ENCODE measurements at places on chromosomes 4 and X.
A peak's percentile ranks its signal among the peaks of the same experiment; 100 is the strongest.

DNA sequence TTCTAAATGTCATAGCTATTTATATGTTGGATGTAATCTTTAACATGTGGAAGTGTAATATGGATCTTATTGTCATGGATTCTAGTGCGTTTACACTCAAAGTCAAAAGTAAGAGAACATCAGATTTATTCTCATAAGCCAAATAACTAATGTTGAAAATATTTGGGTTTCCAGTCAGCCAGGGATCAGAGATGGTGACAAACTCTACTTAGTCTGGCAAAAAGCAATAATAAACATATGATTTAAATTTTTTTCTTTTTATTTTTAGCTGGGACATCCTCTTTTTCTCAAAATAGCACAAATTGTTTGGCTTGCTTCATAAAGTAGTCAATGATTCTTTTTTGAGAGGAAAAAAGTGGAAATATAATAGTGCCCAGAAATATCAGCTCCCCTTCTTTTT, 392.3 kb downstream of the ARHGAP24 start:
- peak; percentile 42 for DNase-seq

DNA sequence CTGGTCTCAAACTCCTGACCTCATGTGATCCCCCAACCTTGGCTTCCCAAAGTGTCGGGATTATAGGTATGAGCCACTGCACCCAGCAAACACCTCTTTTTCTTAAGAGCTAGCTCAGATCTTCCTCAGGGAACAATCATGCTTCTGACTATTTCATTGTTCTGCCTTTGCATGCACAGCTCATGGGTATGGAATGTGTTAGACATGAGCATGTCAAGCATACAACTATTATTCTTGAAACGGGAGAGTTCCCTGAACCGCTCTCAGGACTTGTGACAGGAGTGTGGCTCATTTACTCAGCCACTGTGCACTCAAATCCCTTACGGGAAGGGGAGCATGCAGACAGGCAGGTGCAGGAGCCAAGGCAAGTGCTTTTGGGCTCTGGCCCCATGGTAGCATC, 231.7 kb upstream of the TAPT1 start:
- peak; percentile 6 for DNase-seq

DNA sequence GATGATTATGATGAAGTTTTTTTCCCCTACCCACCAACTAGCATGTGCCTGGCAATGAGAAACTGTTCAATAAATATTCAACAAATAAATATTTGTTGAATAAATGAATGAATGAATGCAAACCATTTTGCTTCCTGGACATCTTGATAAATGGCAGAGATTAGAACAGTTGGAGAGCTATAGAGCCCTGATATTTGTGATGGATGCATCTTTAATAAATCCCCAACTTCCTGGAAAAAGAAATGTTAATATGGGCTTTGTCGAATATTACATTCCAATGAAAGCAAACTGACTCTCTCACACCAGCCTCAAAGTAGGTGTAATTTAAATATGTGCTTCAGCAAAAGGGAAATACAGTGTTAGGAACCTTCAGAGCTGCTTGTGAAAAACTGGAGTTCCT, 419.7 kb downstream of the MID1IP1 start:
- DNase-seq = no peak

GRCh38 chr4:5526080-5526846, 182.1 kb downstream of the EVC2 start:
- DNase-seq = no peak

DNA sequence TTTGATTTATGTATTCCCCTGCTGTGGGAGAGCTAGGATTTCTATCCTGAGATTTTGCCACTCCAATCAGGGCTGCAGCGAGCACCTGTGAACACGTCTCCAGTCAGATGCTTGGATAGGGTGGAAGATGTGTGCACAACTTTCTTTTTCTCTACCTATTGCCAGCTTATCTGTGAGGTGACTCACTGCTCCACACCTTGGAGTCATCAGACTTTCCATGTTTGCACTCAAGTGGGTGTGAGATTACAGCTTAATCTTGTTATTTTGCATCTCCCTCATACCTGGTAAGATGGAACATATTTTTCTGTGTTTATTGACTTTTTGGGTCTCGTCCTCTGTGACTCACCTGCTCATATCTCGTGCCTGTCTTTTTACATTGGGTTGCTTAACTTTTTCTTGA, 32.2 kb downstream of the PSAPL1 start:
- no peak for DNase-seq

DNA sequence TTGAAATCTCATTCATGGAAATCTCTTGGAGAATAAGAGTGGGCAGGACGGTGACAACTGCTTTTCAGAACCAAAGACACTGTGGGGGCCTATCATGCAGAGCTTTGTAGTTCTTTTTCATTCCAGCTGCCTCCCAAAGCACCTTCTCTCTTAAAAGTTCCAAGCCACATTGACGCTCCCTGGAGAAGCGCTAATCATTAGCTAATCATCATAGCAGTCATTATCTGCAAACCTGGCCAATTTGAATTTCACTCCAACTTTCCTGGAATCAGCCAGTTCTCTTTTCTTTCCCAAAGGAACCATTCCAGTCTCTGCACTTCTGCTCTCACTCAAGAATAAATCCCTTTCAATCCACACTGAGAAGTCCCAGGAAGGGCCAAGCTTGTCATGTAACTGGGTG, 1144.1 kb upstream of the IGFBP7 start:
- no peak for DNase-seq

GRCh38 chr4:101264993-101265815, 82.1 kb downstream of the PPP3CA start:
- DNase-seq = no peak

- no peak for DNase-seq
These were observed 91.3 kb downstream of the FBXL5 start for GRCh38 chr4:15563871-15564270.

DNA sequence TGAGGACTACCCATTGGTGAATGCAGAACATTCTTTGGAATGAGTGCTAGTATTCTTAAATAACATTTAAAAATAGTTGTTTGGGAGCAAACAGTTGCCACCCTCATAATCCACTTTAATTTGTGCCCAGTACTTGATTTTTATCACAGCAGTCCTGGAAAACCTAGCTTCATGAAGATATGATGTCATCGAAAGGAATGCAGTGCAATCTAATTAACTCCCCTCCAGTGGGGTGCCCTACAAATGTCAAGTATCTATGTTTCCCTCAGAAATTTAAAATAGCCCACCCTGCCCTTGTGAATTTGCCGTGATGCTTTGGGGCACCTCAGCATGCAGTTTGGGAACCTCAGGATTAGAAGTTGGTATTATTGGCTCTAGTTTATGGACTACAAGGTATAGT, 5.4 kb downstream of the RAB9A start:
- no peak for DNase-seq

- DNase-seq = no peak
These were observed 70.0 kb downstream of the DCHS2 start for GRCh38 chr4:154421618-154422017.

DNA sequence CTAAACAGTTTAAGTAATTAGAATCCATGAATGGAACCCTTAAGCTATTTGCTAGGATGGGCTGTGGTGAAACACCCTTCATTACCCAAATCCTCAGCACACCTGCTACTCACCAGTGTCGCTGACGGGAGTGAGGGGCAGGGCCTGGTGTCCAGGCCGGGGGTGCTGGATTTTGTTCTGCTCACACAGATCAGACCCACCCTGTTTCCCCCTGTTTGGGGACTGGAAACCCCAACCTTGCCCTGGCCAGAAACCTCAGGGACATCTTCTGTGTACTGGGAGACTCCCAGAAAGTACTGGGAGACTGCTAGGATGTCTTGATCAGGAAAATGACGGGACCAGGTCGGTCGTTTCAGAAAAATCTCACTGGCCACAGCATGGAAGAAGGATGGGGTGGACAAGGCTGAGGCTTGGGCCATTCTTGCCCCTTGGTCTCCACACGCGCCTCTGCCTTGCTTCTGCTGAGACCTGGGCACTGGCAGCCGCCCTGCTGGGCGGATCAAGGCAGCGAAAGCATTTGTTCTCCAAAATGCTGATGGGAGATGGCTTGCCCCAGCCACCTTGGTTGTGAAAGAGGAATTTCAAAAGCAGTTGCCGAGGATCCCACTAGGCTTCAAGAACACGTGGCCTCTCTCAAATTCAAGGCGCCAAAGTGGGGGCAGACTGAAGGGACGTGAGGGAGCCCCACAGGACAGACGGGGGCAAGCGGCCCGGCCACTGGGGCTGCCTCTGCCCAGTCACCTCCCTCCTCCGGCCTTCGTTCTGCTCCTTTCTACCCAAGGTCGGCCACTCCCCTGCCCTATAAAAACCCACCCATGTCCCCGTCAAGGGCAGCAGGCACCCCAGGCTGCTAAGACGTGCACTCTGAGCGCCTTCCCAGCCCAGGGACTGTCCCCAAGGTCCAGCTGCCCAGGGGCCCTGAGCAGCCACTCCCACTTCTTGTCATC, 23.5 kb upstream of the PDE6B start:
- DNase-seq = no peak

DNA sequence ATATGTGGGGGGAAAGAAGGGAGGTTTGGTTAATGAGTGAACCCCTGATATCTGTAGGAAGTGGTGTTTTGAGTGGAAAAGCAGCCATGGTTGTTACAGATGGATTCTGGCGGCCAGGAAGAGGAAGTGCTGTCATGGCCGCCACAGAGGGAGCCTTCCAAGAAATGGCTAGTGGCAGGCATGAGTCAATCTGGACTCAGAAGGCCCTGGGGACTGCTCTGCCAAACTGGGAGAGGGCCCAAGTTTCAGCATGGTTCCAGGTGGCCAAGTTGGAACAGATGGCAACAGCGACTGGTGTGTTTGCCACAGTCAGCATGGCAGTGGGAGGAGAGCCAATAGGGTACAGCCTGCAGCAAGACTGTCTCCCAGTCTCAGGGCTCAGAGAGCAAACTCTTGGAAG, 32.5 kb downstream of the ETDB start:
- peak; percentile 18 for DNase-seq

DNA sequence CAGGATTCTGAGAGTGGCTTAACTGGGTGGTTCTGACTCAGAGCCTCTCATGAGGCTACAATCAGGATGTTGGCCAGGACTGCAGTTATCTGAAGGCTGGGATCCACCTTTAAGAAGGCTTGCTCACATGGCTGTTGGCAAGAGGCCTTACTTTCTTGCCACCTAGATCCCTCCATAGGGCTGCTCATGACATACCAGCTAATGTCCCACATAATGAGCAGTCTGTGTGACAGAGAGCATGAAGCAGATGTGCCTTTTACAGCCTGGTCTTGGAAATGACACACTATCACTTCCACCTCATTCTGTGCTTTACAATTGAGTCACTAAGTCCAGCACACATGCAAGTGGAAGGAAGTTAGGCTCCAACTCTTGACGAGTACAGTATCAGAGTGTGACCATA, 4.3 kb upstream of the RBM3 start:
- DNase-seq = peak; percentile 65

GRCh38 chr4:10288830-10289537, 168.2 kb downstream of the ZNF518B start:
- DNase-seq = no peak

- peak; percentile 14 for DNase-seq
These were observed 1428.0 kb downstream of the PCDH7 start for GRCh38 chr4:32148111-32148666.

- peak; percentile 70 for DNase-seq
These were observed 4.7 kb downstream of the HAND2 start for GRCh38 chr4:173525118-173526011.

DNA sequence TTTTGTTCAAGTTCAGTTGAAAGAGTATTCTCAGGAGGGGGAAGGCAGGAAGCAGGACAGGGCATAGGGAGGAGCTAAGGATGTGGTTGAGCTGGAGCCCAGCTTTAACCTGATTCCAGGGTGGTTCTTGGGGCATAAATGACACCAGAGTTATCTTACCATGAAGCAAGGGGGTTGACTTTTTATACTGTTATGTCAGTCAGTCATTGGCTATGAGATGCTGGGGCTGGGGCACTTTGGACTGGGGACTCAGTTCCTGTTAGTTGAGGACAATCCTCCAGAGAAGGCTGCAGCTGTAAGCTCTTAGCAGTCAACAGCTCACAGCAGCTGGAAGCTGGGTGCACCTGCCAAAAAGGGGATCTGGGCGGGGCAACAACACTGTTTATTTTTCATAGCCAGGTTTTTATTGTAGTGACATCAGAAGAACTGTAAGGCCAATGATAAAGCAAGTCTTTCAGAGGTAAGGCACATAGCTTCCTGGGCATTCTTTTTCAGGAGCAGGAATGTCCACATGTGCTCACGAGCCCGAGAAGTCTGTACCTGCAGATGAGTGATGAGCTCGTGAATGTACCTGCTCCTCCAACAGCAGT, 78.5 kb downstream of the MID1IP1 start:
- no peak for DNase-seq

GRCh38 chr4:20065952-20066351, 185.8 kb upstream of the SLIT2 start:
- DNase-seq = no peak

GRCh38 chr4:142314686-142315085, 531.4 kb downstream of the INPP4B start:
- DNase-seq = no peak

DNA sequence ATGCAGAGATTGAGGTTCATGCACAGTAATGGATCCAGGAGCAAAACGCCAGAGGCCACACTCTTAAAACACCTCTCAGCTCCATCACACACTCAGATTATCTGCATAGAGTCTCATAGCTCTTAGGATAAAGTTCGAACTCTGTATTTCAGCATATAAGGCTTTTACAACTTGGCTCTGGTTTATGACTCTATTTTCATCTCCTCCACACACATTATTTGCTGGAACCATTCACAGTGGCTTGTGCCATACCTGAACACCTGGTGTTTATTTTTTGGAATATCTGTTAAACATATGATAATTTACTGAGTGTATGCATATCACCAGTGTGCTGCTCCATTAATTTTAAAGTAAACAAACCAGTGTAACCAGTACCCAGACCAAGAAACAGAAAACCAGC, 27.2 kb downstream of the RASL11B start:
- no peak for DNase-seq

DNA sequence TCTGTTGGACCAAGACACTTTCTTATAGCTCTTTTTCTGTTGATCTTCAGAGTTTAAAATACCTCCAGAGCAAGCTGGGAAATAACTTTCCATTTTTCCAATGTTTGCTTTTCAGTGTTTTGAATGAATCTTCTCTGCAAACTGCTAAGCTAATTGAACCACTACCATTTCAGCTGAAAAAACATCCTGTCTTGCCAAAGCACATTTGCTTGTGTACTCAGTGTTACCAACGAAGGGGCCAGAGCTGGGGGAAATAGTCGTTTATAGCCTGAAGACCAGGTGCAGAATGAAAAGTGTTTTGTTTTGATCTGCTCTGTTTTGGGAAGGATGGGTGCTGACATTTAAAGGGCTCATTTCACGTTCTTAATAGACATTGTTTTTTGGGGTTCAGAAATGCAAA, 88.4 kb upstream of the CLNK start:
- no peak for DNase-seq

- no peak for DNase-seq
These were observed 211.7 kb downstream of the DLG3 start for GRCh38 chrX:70656304-70656703.

DNA sequence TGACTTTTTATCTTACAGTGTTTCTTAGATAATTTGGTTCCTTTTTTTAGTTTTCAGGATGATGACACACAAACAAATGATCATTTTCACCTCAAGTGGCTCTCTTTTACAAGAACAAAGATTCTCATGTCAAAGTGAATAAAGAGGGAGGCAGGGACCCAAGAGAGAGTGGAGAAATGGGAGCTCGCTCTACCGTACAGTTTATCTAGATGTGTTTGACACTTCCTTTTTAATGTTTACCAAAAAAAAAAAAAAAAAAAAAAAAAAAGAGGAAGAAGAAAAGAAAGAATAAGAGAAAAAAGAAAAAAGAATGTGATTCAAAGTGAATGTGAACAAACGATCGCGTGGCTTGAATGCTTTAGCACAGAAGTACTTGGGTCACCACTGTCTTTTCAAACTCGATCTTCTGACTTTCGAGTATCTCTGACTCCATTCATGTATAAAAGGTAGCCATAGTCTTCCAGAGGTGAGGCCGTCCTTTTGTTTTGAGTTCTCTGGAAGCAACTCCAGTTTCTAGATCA, 75.6 kb upstream of the GRXCR1 start:
- no peak for DNase-seq

Measured in fibroblast of mammary gland (primary cell).